Adrenal gland (tissue), 19 donors: ENCODE measurements at places on chromosomes 6 and 20. TPM values are rescaled to one million over a fixed set of nuclear protein-coding genes. Genes with fewer than 3 reads are reported as not detected.

The SLC22A1 gene
- total RNA-seq, result not detected

The BFSP1 gene
- total RNA-seq, result 4.7 TPM

The EIF6 gene
- total RNA-seq, result 85.3 TPM

The HTR1B gene
- not detected for total RNA-seq

DNA sequence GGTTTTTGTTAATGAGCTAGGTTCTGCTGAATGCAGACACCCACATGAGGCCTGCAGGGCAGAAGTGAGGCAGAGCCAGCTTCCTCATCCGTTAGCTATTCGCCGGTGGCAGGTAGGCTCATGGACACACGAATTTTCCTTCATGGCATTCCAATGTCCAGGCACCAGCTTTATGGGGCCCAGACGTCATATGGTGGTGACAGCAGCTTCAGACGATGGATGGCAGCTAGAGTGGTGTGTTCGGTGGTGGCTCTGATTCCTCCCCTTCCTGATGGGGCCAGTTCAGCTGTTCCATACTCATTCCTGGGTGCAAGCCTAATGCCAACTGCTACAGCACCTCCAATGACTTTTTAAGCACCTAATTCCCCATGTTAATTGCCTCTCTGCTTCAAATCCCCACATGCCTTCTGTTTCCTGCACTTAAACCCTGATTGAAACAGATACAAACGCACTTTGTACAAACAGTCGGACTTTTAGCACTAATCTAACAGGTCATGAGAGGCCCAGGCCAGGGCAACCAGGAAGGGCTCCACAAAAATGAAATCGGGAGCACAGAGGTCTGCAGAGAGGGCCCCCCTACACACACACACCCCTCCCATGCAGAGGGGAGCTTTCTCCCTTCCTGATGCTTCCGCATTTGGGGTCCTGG is 35.7 kb upstream of the MLN start:
- DNase-seq, result no peak

DNA sequence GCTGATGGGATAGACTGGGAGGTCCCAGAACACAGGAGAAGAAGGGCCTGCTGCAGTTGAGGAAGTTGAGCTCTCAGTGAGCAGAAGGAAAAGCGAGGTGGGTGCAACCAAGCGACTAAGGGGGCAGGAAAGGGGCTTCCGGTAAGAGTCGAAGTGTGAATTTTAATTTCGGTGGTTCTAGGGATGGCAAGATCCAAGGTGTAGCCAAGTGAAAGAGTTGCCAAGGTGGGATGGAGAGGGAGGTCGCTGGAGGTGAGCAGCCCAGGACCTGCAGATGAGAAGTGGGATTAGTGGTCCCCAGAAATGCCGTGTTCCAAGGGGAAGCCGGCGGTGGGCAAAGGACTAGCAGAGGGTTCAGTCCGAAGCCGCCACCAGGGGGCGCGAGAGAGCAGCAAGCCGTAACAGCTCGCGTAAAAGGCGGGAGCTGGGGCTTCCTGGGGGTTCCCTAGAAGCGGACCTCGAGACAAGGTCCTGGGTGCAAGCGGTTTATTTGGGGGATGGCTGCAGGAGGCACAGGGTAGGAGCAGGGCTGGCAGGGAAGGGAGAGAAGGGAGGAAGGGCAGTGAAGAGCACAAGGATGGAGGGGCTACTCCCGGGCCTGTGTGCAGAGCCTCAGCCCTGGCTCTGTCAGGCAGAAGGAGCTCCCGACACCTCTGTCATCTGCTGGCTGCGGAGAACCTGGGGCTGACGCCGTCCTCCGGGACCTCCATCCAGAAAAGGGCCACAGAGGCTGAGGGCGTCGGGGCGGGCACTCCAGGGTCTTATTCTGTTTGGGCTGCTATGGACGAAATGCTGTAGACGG is 103.6 kb downstream of the PAX1 start:
- DNase-seq, result peak; percentile 44

DNA sequence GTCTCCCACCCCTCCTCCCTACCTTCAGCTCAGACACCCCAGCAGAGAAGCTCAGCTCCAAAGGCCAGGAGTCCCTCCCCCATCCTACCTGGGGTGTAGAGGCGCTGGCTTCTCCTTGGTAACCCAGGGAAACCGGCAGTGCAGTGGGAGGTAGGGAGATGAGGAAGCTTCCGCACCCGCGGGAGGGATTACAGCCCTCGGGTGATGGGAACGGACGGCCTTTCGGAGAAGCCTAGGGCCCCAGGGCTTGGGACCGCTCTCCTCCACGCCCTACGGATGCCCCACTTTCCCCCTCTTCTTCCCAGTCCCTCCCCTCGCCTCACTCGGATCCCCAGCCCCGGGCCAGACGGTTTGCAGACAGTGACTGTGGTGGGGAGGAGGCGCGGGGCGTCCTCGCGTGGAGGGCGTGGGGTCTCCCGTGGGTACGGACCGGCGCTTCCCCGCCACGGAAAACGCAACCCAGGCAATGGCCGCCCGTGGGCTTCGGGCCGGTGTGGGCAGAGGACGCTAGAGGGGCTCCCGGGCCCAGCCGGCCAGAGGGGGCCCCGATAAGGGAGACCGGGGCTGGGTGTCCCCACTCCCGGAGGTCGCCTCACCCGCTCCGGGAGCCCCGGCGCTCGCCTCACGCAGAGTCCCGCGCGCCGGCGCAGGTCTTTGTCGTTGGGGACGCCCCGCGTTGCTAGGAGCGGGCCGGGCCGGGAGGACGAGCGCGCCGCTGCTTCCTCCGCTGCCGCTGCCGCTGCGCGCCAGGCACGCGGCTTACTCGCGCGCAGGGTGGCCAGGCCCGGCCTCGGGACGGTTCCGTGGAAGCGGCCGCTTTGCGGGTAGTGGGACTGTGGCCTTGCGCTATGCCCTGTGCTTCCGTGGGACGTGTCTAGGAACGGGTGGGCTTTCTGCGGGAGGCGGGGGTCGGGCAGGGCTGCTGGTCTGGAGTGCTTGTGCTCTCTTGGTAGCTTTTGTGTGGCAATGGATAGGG is 15.8 kb downstream of the AARS2 start:
- DNase-seq, result peak; percentile 63

DNA sequence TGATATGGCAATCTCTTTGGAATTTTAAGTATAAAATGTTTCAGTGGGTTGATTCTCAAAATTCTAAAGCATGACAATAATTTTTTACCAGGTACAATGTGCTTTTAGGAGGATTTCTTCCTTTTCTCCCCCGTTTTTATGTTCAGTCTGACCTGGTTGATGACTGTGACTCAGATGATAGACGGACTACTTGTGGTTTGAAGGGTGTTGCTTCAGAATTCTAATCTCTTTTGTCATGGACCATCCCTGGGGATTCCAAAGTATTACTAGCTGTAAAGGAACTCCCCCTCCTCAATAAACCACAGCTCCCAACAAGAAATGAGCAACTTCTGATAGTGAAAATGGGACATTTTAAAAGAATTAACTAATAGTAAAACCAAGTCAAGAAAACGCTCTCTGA is 34.9 kb upstream of the TNFAIP3 start:
- no peak for DNase-seq
